Pulmonary artery endothelial cell (primary cell): ENCODE measurements at places on chromosomes 6 and 20.
A peak's percentile ranks its signal among the peaks of the same experiment; 100 is the strongest.

DNA sequence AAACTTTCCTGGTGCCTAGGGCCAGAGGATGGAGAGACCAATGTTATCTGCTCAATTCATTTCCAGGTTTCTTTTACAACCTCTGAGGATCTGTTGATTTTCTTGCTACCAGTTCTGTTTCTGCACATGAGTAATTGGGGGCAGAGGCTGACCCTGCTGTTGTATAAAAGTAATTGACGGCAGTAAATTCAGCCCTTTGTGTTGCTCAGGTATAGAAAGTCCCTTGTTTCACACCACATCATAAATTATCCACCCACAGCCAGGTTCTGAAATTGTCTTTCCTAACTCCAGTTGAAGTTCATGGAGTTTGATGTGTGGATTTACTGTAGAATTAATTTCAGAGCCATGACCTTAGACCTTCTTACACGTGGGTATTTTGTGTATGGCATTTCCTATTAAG lies 107.4 kb upstream of the GRIK2 start:
- no peak for DNase-seq

DNA sequence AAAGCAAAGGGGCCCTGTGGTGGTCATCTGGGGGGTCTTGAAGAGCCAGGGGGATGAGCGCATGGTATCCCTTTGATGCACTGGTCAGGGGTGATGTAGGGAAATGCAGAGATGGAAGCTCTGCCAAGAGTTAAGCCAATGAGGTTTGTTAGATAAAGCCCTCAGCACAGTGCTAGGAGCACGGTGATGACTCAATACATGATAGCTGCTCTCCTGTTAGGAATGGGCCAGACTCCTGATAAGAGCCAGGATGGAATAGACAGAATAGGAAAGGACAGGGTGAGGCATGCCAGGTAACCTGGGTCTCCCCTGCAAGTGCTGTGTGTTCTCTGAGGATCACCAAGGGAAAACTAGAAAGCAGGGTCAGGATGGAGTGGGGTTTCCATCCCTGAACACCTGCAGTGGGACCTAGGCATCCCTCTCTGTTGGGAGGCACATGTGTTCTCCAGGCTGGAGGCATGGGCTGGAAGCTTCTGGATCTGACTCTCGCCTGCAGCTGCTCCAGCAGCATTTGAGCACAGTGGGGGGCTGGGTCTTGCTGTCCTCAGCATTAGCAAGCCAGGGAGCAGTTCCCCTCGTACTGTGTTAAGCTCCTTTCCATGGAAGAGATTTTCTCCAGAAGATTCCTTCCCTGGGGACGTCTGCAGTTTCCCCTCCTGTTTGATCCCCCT lies 71.8 kb upstream of the TIAM2 start:
- DNase-seq = no peak

DNA sequence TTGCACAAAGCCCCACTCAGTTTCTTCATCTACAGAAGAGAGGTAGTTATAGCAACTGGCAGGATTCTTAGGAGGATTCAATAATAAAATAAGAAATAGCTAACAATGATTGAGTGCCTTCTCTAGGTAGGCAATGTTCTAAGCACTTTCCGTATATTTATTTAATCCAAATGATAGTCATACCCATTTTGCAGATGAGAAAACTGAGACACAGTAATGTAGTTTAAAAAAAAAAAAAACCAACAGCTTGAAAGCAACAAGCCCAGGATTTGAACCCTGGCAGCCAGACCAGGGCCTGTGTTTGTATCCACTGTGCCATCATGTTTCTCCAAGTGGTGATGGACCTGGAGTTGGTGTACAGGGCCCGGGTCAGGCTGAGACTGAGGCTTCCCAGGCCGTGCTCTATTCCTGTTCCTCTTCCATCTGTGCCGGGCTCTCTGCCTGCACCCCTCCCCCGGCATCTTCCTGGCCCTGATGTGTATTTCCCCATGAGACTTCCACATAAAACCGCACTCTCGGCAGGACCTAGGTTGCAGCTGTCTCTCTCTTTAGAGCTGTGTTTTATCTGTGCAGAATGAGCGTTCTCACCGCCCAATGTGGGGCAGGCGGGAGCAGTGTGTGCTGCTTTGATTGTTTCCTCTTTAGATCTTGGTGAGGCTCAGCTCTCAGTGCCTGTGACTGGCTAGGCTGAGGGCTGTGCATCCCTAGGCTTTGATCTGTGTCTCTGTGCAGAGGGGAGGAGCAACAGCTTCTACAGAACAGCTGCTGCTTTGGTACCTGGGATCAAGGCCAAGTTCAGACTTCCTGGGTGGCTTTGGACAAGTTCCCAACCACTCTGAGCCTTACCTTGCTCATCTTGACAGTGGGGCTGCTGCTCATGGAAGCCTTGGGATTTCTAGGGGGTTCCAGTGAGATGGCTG lies 49.5 kb downstream of the TOX2 start:
- DNase-seq = no peak

GRCh38 chr6:170553534-170554012 lies 466 bp upstream of the PSMB1 start:
- DNase-seq = no peak

- DNase-seq = no peak
Measured at GRCh38 chr6:150169181-150169580, 26.3 kb downstream of the PPP1R14C start.

DNA sequence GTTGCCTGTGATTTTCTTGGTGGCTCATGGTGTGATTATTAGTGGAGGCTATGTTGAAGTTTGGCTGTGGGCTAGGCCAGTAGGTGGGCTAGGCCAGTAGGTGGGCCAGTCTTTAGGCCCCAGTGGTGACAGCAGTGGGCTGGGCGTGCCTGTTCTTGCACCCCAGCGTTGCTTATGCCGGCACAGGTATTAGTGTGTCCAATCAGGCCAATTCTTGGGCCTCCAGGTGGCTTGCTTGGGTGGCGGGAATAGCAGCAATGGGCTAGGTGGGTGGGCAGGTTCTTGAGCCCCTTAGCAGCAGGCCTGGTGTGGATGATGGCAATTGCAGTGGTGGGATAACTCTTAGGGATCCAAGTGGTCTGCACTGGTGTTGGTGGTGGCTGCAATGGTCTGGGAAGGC lies 22.9 kb downstream of the GJA10 start:
- DNase-seq = no peak

GRCh38 chr6:152720974-152721373 lies 23.3 kb downstream of the MYCT1 start:
- peak; percentile 50 for DNase-seq

GRCh38 chr6:157226761-157227160 lies 96.6 kb downstream of the TMEM242 start:
- no peak for DNase-seq

GRCh38 chr20:44805979-44806620 lies 4.2 kb downstream of the RIMS4 start:
- no peak for DNase-seq

GRCh38 chr6:160238761-160239751 lies 19.6 kb downstream of the SLC22A2 start:
- no peak for DNase-seq
